ENCODE measurements at places on chromosomes 2 and 18. TPM values are rescaled to one million over a fixed set of nuclear protein-coding genes. Genes with fewer than 3 reads are reported as not detected.
A peak's percentile ranks its signal among the peaks of the same experiment; 100 is the strongest.

- no peak for DNase-seq
These were observed 1.8 kb downstream of the DYSF start for GRCh38 chr2:71455011-71455740.

GRCh38 chr2:4898706-4899105 is 793.5 kb upstream of the SOX11 start:
- no peak for DNase-seq

Gene ARHGAP25
- 7.8 TPM for total RNA-seq

Gene SMYD1
- total RNA-seq, result not detected

Gene KRTCAP3
- 3.8 TPM for total RNA-seq

- DNase-seq, result no peak
These were observed 187.4 kb downstream of the CCDC102B start for GRCh38 chr18:68985172-68985820.

DNA sequence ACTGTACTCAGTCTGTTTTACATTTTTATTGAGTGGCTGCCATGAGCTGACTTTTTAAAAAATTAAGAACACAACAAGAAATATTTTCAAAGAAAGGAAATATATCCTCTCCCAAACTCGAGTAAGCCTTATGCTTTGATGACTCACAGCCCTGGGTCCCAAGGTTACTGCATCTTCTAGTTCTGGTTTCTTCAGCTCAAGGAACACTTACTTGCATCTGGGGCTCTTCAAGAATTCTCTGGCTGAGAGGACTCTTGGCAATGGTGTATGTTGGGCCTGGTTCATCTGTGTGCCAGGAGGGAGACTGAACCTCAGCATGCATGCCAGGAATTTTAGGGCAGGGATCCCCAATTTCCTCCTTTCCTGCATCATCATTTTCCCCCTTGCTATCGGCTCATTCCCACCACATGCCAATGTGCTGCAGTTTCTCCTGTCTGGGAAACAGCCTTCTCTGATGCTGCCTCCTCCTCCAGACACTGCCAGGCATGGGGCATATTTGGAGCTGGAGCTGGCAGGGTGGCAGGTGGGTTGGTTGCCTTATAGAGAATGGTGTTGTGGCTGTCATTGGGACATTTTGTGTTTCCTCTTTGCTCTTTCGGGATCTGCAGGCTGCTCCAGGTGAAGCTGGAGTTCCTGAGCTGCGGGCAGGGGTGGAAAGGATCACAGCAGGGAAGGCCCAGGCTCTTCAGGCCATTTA is 192.2 kb upstream of the HS6ST1 start:
- no peak for DNase-seq

DNA sequence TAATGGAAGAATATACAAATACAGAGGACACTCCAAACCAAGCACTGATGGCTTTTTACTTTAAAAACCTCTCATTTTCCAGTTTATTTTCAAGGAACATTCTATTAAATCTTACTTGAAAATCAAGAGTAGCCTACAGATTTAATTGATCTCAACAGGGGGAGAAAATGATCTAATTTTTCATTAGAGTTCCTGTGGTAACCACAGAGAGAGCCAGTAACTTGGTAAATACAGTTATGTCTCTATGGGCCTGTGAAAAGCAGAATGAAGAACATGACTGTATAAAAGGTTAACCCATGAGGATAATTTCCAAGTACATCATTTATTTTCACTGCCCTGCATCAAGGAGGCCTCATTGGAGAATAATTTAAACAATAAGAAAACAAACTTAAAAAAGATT is 39.8 kb upstream of the ITPRID2 start:
- DNase-seq, result no peak

Gene TUBA3D
- total RNA-seq, result not detected

DNA sequence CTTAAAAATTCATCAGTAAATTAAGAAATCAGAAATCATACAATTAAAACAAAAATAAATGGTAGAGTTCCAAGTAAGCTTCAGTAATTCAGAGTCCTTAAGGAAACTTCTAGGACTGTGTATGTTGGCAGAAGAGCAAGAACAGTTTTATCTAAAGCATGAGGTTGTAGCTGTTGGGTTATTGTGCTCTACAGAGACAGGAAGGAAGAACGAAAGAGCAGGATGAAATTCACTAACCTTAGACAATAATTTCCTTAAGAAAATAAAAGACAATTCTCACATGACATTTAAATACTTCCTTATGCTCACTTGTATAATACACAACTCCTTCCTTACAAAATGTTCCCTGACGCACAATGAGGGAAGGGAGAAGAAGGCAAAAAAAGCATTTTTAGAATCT is 133.4 kb downstream of the STK39 start:
- no peak for DNase-seq

- DNase-seq, result no peak
These were observed 122.6 kb upstream of the DNAJC10 start for GRCh38 chr2:182593394-182593975.

DNA sequence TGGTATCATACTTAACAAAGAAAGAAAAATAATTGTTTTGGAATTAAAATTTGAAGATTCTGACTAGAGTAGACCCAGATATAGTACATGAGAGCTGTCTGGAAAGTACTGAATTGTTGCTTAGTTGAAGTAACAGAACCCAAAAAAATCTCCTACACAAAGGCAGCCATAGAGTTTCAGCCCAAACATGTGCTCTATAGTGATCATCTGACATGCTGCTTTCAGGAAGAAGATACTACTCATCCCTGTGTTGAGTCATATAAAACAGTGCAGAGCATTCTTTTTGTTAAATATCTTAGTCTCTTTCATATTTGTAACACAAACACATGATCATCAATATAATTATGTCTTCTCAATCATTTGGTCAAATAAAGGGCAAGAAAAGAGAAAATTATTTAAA is 84.8 kb upstream of the PTPRM start:
- no peak for DNase-seq

DNA sequence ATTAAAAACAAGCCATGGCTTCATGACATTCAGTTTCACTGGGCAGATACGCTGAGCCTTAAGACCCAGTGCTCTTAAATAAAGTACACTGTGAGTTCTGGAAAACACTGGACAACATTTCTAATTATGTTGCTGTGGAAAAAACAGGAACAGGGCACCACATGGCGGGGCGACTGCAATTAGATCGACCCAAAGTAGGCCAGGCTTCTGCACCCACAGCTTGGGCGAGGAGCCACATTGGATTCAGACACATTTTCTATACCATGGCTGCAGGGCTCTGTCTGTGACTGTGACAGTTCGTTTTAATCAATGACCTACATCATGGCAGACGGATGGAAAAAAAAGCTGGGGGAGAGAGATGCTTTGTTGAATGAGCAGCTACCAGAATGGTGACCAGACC is 227.2 kb upstream of the HS6ST1 start:
- DNase-seq, result no peak

Gene PLGLB1
- not detected for total RNA-seq

Gene HOXD9
- total RNA-seq, result 2.8 TPM

- no peak for DNase-seq
These were observed 19.5 kb downstream of the MYO1B start for GRCh38 chr2:191264647-191265081.

DNA sequence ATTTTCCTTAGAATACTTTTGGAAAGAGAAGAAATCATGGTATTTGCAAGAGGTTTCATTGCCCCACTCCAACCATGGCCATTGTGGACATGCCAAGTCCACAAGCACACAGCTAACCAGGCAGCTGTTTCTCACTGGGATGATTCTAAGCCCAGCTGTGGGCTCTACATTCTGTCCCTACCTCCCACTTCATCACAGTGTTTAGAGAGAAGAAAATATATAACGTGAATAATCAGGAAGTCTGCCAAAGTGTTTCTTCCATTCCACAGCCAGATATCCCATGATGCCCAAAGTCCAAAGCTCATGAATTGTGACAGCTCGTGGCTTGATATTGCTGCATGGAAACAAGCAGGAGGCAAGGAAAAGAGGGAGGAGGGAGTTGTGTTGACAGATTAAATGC is 433.7 kb upstream of the GYPC start:
- no peak for DNase-seq

Gene POTEI
- not detected for total RNA-seq

Gene GALM
- 22.5 TPM for total RNA-seq

DNA sequence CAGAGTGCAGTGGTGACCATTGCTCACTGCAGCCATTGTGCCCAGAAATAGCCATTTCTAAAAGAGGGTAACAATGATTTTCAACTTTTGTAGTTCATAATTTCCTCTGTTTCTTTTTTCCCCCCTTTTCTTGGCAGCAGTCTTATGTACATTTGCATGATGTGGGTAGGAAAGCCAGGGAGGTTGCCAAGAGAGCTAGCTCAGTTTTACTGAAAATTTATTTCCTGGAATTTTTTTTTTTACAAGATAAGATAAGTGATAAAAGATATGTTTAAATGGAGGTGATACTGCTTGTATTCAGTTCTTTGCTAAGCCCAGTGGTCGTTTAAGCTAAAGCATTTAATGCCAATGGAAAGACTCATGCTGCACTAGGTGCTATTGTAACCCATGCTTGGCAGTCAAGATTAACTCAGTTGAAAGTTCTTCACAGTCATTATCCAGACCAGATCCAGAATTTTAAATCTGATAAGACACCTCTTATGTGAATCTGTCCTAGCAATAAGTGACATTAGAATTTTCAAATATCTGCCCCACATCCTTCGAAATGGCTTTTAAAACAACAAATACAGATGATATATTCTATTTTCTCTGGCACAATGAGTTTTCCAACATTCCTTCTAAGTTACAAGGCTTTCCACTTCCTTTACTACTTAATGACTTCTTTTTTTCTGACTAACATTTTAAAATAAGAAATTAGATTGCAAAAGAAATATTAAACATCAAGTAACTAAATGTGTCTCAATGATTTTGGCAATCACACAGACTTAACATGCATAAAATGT is 4.4 kb upstream of the ATP8B1 start:
- DNase-seq, result peak; percentile 7

DNA sequence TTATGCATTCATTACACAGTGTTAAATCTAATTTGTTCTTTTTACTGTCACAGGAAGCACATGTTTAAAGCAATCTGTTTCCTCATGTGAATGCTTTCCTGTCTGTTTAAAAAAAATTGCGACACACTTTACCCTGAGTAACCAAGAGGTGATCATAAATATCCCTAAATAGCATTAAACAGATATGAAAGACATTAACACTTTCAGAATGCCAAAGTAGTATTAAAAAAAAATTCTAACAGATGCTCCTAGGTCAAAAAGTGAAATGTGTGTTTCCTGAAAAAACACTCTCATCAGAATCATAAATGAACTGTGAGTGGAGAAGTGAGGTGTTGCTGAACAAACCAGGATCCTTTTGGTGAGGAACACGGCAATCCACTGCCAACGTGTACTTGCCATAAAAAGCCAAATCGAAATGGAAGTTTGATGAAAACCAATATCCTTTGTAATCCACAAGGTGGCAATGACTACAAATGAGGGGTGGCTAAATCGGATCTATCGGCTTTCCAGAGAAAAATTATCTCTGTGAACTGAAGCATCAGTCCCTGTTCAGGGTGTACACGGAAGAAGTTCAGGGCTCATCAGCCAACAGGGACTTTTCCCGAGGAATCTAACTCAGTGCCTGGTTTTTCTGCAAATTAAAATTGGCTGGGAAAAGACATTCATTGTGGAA is 248.9 kb downstream of the TCF4 start:
- DNase-seq, result no peak

Gene HOXD13
- total RNA-seq, result not detected

GRCh38 chr2:241412144-241412543 is 56.1 kb downstream of the FARP2 start:
- DNase-seq, result no peak

Gene IL36RN
- not detected for total RNA-seq

DNA sequence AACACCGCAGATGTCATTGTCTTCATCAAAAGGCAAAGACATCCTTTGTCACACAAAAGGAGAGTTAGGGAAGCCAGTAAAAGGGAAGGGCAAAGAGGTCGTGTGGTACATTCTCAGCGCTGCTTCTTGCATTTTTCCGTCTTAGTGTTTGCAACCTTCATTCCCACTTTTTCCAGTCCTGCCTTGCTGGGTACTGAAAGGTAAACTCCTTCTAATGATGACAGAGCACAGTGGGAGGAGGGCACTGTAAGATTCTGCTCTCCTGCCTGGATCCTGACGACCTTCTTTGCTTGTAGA is 424.3 kb upstream of the MEX3C start:
- no peak for DNase-seq

GRCh38 chr18:75478996-75479880 is 51.7 kb upstream of the SMIM21 start:
- no peak for DNase-seq

GRCh38 chr2:110853516-110853915 is 121.1 kb downstream of the ACOXL start:
- DNase-seq, result no peak

DNA sequence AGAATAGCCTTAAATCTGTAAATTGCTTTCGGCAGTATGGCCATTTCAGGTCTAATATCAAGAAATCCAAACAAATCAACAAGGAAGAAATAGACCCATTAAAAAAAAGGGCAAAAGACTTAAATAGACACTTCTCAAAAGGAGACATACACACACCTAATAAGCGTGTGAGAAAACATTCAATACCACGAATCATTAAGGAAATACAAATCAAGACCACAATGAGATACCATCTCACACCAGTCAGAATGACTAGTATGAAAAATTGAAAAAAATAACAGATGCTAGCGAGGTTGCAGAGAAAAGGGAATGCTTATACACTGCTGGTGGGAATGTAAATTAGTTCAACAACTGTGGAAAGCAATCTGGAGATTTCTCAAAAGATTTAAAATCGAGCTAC is 243.2 kb downstream of the DSEL start:
- DNase-seq, result no peak

GRCh38 chr2:10668402-10669012 is 21.3 kb downstream of the NOL10 start:
- no peak for DNase-seq

DNA sequence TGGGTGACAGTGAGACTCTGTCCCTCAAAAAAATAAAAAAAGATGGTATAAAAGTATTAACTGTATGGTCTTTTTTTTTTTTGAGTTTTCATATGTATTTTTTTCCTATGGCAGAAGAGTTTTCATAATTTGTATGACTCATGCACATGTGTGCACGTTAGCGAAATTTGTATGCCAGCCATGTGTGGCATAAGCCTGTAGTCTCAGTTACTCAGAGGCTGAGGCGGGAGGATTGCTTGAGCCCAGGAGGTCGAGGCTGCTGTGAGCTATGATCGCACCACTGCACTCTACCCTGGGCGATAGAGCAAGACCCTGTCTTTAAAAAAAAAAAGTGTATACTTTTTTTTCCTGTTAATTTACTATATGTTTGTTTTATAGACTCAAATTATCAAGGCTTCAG is 160.8 kb downstream of the TGIF1 start:
- DNase-seq, result no peak

Measured in breast epithelium (tissue), 4 donors.